ENCODE measurements at places on chromosomes 6 and 20. TPM values are rescaled to one million over a fixed set of nuclear protein-coding genes. Genes with fewer than 3 reads are reported as not detected.

- no peak for DNase-seq
Measured at GRCh38 chr6:115887891-115888290, 172.8 kb downstream of the FRK start.

DNA sequence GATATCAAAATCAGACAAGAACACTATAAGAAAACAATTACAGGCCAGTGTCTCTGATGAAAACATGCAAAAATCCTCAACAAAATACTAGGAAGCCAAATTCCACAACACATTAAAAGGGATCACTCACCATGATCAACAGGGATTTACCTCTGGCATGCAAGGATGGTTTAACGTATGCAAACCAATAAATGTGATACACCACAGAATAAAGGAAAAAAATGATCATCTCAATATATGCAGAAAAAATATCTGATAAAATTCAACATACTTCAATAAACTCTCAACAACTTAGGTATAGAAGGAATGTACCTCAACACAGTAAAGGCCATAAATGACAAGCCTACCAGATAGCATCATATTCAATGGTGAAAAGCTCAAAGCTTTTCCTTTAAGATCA, 66.6 kb downstream of the SHPRH start:
- no peak for DNase-seq

DNA sequence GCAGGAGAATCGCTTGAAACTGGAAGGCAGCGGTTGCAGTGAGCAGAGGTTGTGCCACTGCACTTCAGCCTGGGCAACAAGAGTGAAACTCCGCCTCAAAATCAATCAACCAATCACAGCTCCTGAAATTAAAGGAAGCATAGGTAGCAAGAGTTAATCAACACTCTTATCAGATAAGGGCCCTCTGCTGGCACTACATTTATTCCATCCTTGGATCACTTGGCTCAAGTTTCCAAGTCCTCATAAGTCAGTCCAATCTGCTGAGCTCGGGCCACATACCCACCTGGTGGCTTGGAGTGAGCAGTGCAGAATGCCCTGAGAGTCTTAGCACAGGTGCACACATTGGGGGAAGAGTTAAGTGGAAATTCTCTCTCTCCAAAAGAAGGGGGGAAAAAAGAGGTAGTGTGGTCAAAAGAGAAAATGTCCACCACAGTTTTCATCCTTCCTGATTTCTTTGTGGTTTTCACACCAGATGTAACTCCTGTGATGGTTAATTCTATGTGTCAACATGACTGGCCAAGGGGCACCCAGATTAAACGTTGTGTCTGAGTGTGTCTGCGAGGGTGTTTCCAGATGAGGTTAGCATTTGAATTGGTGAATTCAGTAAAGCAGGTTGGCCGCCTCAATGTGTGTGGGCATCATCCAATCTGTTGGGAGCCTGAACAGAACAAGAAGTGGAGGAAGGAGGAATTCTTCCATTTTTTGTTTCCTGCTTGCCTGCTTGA, 14.2 kb upstream of the FAM8A1 start:
- no peak for DNase-seq

DNA sequence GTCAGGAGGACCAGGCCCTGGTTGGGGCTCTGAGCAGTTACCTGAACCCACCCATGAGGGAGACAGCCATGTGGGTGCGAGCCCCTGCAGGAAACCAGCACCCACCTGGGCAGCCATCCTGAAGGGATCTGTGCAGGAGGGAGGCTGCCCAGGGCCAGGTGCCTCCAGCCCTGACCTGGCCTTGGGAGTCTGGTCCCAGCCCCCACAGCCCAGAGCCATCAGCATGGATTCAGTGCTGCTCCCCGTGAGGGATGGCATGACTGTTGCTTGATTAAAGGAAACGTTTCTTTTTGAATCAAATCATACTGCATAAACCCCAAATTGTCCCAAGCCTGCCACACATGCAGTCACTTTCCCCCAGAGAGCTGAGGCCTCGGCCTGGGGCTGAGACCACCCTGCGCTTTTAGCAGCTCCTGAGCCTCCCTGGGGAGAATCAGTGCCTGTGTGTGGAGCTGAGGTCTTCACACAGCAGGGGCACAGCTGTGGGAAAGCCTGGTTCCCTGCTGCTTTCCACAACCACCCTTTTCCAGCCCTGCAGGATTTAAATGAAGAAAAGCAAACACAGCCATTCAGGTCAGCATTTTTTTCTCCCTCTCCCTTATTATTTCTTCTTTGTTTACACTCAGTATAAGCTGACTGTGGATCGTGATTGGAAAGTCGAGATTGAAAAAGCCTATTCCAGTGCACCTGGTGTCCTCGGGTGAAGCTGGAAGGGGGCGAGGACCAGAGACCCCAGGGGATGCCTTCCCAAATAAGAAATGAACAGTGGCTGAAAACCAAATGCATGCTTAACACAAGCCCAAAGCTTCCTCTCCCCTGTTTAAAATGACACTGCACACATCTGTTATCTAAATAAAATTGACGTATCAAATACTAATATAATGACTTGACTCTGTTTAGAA, 283.9 kb downstream of the SMOC2 start:
- DNase-seq: no peak

DNA sequence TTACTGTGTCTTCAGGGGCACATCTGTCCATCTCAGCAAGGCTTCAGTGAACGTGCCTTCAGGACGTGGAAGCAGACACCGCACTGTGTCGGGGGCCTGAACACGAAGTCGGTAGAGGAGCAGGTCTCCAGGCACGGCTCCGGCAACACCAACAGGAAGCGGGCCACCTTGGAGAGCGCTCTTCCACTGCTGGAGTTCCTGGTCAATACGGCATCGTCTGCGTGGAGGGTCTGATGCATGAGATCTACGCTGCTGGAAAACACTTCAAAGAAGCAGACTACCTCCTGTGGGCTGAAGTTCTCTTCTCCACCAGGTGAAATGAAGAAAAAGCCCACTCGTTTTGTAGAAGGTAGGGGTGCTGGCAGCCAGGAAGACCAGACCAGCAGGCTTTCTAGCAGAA, 69.3 kb upstream of the SLCO4A1 start:
- no peak for DNase-seq

- DNase-seq: no peak
Measured at GRCh38 chr6:35047265-35048011, 93.7 kb downstream of the TCP11 start.

- no peak for DNase-seq
Measured at GRCh38 chr20:41382791-41383305, 16.2 kb upstream of the EMILIN3 start.

DNA sequence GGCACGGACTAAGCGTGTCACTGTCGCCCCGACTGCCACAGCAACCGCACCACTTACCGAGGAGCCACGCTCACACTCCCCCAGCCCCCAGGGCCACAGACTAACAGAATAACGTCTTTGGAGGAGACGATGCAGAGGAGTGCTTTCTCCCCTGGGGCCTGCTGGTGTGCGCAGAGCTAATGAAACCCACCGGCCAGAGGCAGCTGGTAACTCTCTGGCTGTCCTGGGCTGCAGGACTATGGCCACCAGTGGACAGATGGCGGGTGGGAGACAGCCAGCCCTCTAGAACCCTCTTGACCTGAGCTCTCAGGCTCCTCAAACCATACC, 228.0 kb downstream of the DLL1 start:
- DNase-seq: no peak

- no peak for DNase-seq
Measured at GRCh38 chr6:126548300-126548699, 208.4 kb downstream of the CENPW start.

DNA sequence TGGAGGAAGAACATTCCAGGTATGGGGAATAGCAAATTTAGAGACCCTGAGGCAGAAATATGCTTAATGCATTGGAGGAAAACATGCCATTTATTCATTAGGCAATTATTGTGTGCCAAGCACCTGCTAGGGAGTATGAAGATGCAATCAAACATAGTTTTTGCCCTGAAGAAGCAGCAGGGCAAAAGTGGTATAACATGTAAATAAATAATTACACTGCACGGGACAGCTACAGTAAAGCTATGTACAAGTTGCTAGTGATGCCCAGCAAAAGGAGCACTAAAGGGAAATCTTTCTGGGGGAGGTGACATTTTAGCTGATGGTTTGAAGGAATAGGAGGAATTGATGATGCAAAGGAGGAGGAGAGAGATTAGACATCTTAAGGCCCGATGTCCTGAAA, 624 bp upstream of the TJAP1 start:
- no peak for DNase-seq

- no peak for DNase-seq
Measured at GRCh38 chr20:50930139-50930975, 880 bp downstream of the ADNP start.

GRCh38 chr20:37976887-37977286, 56.4 kb downstream of the TTI1 start:
- DNase-seq: peak; percentile 49

GRCh38 chr6:83958241-83958685, 75.3 kb upstream of the MRAP2 start:
- DNase-seq: no peak

DNA sequence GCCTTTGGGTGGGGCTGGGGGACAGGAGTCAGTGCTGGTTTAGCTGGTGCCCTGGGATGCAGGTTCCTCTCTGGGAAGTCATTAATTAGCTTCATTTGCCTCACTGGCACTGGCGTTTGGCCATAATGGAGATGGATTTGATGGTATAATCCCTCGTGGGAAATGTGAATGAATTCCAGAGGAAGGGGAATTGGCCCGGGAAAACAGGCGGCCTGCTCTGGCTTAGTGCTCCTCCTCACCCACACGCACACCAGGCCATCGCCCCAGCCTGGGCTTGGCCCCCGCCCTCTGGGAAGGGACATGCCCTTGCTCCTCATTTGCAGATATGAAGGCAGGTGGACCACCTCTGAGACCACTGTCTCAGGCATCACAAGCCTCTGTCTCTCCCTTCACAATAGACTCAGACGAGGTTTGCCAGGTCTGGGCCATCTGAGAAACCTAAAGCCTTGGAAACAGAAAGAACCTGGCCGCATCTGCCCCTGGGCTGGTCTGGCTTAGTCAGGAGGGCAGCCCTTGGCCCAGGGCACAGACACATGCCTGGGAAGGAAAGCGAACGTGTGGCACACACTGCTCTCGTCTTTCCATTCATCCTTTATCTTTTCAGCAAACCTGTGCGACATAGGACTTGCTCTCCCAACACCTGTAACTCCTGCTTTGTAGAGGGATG, 199.2 kb upstream of the CDH4 start:
- no peak for DNase-seq

DNA sequence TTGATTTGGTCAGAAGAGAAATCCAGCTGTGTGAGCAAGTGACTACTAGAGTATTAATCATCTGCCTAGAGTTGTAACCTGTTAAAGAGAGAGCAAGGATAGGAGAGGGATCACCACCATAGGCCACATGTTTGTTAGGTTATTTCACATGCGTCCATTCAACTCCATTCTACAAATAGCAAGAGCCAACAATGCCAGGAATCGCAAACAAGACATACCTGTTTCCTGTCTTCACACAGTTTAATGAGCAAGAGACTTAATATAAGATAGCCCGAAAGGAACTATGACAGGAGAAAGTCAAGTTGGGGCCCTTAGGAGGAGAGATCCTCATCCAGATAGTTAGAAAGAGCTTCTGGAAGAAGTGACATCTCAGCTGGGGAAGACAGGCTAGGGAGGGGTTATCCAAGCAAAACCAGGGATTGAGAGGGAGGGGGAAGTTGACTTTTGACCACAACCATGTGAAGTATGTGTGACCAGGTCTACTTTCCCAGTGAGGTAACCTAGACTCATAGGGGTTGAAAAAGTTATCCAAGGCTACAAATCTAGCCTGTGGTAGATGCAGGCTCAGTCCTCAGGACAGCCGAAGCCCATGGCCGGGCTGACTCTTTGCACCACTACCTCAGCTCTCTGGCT, 147.4 kb downstream of the ALDH8A1 start:
- no peak for DNase-seq

PKIB gene
- total RNA-seq: 56.8 TPM

SLC25A27 gene
- 18.1 TPM for total RNA-seq

NAA20 gene
- 69.4 TPM for total RNA-seq

KCNK15 gene
- 0.36 TPM for total RNA-seq

DPPA5 gene
- not detected for total RNA-seq

ENPP5 gene
- 4.2 TPM for total RNA-seq

NRN1 gene
- 6.3 TPM for total RNA-seq

WFDC5 gene
- 0.74 TPM for total RNA-seq

HEY2 gene
- 11.3 TPM for total RNA-seq

RIPOR3 gene
- total RNA-seq: 5.1 TPM

GSTA3 gene
- not detected for total RNA-seq

All from type B pancreatic cell (in vitro differentiated cells).